ENCODE measurements at places on chromosomes 2 and 18. TPM values are rescaled to one million over a fixed set of nuclear protein-coding genes. Genes with fewer than 3 reads are reported as not detected.

OTOF gene
- total RNA-seq, result under 0.01 TPM

CFAP53 gene
- total RNA-seq, result not detected

UXS1 gene
- total RNA-seq, result 23.5 TPM

MBD1 gene
- total RNA-seq, result 80.3 TPM

L3MBTL4 gene
- 3.6 TPM for total RNA-seq

GRCh38 chr18:35770376-35771014 lies 189.0 kb downstream of the GALNT1 start:
- no peaks in the 10 kb centered on the region for H3K4me1 ChIP-seq
- H3K36me3 ChIP-seq, result no peaks in the 10 kb centered on the region
- H3K27ac ChIP-seq, result no peak overlapping the region

DNA sequence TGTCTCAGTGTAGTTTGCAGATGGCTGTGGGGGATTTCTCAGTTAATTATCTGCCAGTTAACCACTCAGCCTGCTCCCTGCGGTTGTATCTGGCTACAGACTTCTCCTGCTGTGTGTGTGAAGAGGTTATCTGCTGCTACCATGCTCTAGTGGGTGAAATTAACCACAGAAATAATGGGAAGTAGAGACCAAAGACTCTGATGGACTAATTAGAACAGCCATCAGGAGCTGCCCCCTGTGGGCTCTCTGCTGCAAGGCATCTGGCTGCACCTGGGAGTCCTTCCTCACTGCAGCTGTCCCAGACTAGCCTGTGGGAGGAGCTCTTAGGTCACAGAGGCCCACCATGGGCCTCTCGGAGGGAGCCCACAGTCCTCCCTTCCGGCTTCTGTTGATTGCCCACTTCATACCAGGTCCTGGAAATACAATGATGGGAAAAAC lies 66.6 kb downstream of the CTIF start:
- no peaks in the 10 kb centered on the region for H3K27me3 ChIP-seq
- DNase-seq, result no peak
- H3K36me3 ChIP-seq, result no peaks in the 10 kb centered on the region
- no peaks in the 10 kb centered on the region for H3K4me1 ChIP-seq
- no peak overlapping the region for H3K27ac ChIP-seq
- no peak overlapping the region for H3K4me3 ChIP-seq

GRCh38 chr2:170235860-170236679 lies 58.1 kb downstream of the MYO3B start:
- H3K36me3 ChIP-seq, result no peaks in the 10 kb centered on the region

GRCh38 chr2:36351736-36352349 lies 3.7 kb upstream of the CRIM1 start:
- H3K36me3 ChIP-seq, result no peaks in the 10 kb centered on the region
- peaks cover 11% of the 10 kb centered on the region for H3K4me1 ChIP-seq
- H3K27me3 ChIP-seq, result no peaks in the 10 kb centered on the region
- no peak overlapping the region for H3K27ac ChIP-seq
- no peak overlapping the region for H3K4me3 ChIP-seq

GRCh38 chr2:8225798-8226197 lies 456.1 kb upstream of the ID2 start:
- H3K36me3 ChIP-seq, result no peaks in the 10 kb centered on the region
- H3K27me3 ChIP-seq, result no peaks in the 10 kb centered on the region
- H3K4me3 ChIP-seq, result no peak overlapping the region

DNA sequence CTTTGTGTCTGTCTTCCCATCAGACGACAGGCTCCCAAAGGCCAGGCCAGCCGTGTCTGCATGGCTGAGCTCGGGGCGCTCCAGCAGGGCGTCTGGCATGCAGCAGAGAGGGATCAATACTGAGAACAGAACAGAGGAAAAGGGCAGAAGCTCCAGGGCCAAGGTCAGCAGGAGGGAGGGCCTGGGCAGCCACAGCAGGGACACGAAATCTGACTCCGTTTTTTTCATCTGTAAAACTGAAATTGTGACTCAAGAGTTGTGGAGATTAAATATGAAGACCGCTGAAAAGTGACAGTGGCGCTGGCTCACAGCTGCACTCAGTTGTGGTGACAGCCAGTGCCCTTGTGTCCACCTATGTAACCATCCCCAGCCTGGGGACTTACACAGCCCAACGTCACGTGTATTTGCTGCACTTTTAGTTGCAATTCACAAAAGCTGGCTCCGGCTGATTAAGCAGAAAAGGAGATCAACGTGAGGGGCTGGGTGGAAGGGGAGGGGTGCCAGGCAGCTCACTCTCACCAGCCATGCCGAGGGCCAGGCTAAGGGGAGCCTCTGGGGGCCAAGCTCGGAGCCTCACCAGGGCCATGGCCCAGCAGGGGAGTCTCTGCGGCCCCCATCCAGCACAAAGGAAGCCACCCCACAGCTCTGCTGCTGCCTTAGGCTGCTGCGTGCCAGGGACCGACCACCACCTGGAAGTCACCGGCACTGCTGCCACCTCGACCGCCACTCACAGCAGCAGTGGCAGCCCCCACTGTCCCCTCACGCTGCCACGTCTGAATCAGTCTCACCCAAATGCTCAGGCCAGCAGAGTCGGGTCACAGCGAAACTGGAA lies 74.7 kb downstream of the EIPR1 start:
- no peak overlapping the region for H3K27ac ChIP-seq
- H3K27me3 ChIP-seq, result no peaks in the 10 kb centered on the region
- no peak overlapping the region for H3K4me3 ChIP-seq
- DNase-seq, result no peak

GRCh38 chr2:96511851-96512250 lies 6.7 kb upstream of the NEURL3 start:
- no peaks in the 10 kb centered on the region for H3K36me3 ChIP-seq
- H3K4me1 ChIP-seq, result peaks cover 24% of the 10 kb centered on the region
- no peaks in the 10 kb centered on the region for H3K27me3 ChIP-seq
- H3K27ac ChIP-seq, result no peak overlapping the region
- no peak overlapping the region for H3K4me3 ChIP-seq
- no peak for DNase-seq

GRCh38 chr2:216880509-216881184 lies 20.8 kb upstream of the TNP1 start:
- no peak for DNase-seq
- no peak overlapping the region for H3K27ac ChIP-seq
- H3K4me1 ChIP-seq, result peaks cover 16% of the 10 kb centered on the region
- no peaks in the 10 kb centered on the region for H3K36me3 ChIP-seq
- no peak overlapping the region for H3K4me3 ChIP-seq
